ENCODE measurements at places on chromosomes 11 and 22.
A peak's percentile ranks its signal among the peaks of the same experiment; 100 is the strongest.

GRCh38 chr11:67303132-67303834 is at the start of gene SSH3:
SSH3 (plus strand) TSS chr11:67303530; CDS start chr11:67303626, 96 bp downstream.
- peak; percentile 18 for DNase-seq

GRCh38 chr22:43308836-43309235 is 34.3 kb downstream of the SCUBE1 start:
- DNase-seq: peak; percentile 43

DNA sequence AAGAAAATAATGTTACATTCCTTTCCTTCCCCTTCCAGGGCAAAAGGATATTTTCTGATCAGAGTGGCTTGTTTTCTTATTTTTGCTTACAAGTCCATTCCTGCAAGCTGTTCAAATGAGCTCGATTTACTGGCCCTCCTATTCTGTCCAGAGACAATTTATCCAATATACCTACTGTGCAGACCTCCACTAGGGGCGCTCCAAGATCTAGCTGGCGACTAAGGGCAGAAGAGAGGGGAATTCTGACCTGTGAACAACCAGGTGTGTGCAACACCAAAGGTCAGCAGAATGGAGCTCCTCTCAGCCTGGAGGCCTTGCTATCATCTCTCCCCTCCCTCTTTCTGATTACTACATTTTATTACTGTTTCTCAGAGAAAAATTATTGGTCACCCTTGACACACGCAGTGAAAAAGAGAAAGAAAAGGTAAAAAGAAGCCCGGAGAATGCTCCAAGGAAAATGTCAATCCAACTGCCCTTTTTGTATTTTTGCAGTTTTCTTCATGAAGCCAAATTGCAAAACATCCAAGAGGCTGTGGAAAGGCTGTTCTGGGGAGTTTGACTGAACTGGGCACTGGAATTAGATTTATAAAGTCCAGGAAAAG is 3.2 kb downstream of the SEZ6L start:
- peak; percentile 67 for DNase-seq

DNA sequence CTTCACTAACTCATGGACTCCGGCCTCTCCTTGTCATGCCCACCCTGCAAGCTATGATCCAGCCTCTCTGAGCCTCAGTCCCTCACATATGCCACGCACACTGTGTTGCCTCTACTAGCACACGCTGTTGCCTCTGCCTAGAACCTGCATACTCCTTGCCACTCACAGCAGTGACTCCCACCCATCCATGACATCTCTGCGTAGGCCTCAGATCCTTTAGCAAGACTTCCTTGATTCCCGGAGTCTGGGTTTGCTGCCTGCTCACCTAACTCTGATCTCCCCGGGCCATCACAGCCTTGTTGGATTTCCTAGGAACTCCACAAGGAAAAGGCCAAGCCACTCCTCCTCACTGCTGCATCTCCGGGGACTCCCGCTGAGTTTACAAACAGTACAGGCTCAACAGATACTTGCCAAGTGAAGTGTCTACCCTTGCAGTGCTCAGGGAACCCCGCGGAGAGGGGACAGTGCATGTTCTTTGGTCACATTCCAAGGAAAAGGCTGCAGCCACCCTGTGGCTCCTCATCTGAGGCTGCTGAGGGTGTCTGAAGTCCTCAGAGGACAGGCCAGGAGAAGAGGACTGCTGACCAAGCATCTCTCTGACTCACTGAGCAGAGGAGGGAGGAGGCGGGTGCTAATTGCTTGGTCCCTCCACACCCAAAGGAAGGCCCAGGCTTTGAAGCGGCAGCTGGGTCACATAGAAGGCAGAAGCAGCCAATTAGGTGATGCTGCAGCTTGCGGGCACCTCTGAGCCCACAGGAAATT is 42.4 kb upstream of the NAV2 start:
- DNase-seq: no peak

GRCh38 chr11:69438286-69438920 is 43.1 kb upstream of the LINC01488 start:
- no peak for DNase-seq

DNA sequence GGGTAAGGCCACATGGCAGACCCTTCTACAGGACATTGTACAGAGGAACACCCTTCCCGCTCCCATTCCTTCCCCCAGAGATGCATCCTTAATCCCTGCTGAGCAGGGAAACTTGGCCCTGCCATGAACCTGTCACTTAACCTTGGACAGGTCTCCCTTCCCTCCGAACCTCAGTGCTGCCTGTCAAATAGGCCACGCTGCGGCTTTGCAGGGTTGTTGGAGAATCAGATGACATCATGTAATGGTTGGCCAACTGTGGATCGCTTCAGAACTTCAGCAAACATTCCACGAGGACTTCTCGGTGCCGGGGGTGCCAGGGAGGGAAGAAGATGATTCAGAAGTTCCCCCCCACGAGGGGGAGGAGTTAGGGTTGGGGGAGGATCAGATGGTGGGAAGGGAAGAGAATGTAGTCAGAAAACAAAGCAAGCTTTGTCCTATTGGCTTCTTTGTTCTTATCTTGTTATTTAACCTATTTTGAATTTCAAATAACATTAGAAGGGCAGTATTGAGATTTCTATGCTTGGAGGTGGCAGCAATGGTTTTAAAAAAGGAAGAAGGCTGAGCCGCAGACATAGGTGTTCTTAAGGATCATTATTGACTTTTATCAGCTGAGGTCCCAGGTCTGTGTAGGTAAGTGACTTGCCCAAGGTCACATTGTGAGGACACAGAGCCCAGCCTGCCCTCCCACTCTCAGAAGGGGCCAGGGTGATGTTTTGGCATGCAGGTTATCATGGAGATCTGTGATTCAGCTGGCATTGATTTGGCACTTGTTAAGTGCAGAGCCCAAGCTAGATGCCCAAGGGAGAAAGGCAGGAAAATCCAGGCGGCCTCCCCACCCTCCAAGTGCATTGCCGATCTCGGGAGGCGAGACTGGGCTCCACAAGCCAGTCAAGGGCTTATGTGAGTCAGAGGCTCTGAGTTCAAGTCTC is 3.1 kb downstream of the CDC42EP1 start:
- no peak for DNase-seq

- no peak for DNase-seq
Observed at GRCh38 chr11:87223816-87224215, 186.1 kb downstream of the TMEM135 start.

GRCh38 chr22:30056015-30056414 is 24.2 kb upstream of the HORMAD2 start:
- DNase-seq: no peak

- DNase-seq: no peak
Observed at GRCh38 chr22:29799217-29799680, 32.1 kb downstream of the UQCR10 start.

DNA sequence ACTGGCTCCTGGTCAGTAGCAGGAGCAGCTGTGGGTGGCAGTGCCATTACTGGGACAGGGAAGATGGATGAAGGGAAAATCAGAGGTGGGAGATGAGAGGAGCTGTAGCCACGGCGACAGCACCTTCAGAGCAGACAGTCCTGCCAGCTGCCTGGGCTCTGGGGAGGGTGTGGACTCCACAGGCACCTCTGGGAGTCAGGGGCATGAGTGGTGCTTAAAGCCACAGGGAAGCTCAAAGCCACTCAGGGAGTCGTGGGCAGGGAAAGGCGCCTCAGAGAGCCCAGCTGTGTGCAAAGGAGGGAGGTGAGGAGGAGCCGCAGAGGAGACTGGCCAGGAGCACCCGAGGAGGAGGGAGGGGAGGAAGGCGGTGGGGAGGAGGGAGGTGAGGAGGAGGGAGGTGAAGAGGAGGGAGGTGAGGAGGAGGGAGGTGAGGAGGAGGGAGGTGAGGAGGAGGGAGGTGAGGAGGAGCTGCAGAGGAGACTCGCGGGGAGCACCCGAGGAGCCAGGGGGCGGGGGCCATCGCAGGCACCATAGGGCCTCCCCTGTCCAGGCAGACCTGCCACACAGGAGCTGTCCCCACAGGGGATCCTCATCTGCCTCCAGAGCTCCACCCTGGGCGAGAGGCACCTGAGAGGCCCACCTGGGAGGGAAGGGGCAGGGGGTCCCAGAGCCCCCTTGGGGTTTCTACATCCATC is 977.6 kb downstream of the BRD1 start:
- DNase-seq: no peak

DNA sequence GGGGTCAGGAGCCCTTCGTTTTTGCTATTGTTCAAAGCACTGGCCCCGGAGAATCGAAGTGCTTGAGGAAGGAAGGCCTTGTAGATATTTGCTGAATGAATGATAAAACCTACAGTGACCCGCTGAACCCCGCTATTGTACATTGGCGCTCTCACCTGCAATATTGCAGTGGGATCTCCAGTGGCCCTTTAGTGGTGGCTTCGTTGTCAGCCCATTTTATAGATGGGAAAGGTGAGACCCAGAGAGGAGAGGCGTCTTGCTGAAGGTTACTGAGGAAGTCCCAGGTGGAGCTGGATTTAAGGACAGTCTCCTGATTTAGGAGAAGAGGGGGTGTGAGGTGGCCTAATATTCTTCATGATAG is 1.2 kb downstream of the CDC42EP2 start:
- no peak for DNase-seq

- DNase-seq: no peak
Observed at GRCh38 chr11:11416502-11416901, 63.5 kb upstream of the CSNK2A3 start.

- DNase-seq: no peak
Observed at GRCh38 chr11:61129639-61130523, 27.6 kb downstream of the CD5 start.

DNA sequence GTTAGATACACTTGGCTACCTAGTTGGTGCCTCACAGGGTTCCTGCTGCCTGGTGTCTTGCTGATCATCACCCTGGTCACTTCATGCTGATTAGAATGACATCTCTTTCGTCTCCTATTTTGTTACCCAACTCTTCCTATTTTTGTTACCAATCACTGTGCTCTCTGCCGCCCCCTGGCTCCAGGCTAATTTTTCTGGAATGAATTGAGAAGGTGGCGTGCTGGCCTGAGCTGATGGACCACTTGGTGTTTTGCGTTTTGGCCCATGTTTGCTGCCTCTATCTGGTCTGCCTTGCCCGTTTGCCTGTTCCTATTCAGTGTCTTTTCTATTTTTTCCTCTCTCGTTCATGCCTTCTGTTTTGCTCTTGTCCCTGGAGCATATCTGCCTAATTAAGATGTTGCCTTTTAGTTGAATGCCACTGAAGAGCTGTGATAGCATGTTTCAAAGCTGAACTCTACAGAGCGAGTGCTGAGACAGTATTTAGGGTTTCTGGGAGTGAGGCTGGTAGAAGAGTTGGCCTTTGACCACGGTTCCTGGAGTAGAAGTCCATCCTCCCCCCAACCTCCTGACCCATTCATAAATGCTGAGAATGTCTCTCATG is 5.9 kb upstream of the ATF4 start:
- no peak for DNase-seq

GRCh38 chr11:19702620-19703019 is 10.0 kb upstream of the NAV2 start:
- no peak for DNase-seq

DNA sequence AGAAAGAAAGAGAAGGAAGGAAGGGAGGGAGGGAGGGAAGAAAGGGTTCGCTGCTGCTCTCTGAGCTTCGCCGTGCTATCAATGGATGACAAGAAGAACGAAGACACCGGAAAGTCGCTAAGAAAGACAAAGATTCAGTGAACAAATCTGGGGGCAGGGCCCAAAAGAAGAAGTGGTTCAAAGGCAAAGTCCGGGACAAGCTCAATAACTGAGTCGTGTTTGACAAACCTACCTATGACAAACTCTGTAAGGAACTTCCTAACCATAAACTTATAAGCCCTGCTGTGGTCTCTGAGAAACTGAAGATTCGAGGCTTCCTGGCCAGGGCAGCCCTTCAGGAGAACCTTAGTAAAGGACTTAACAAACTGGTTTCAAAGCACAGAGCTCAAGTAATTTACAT is 2.9 kb upstream of the TTLL1 start:
- no peak for DNase-seq

GRCh38 chr11:24226606-24227005 is 270.2 kb upstream of the LUZP2 start:
- DNase-seq: no peak

GRCh38 chr11:6855971-6856541 is 6.8 kb upstream of the OR10A2 start:
- DNase-seq: no peak

DNA sequence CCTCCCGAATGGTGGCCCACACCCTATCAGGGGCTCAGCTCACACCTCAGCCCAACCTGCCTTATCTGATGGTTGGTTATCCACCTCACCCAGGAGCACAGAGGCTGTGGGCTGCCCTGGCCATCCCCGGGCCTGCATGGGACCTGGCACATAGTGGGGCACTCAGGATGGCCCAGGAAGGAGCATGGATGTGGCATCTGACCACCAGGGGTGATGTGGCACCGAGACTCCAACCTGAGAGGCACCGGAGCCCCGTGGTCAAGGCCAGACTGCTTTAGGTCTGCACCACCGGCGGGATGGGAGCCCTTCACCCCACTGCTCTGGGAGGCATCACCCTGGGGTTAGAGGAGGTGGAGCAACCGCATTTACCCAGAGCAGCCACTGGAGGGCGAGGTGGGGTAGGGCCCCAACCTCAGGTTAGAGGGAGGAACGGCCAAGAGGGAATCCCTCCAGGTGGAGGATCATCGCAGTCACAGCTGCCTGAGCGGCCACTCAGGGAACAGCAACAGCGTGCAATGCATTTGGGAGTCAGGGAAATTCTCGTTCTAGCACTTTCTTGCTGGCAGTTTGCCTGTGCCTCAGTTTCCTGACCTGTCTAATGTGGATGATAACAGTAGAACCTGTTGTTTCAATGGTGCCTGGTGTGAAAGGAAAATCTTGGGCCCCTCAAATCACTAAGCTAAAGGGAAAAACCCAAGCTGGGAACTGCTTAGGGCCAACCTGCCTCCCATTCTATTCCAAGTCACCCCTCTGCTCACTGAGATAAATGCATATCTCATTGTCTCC is 52.9 kb upstream of the CARS1 start:
- peak; percentile 13 for DNase-seq

GRCh38 chr11:130112071-130112830 is 42.6 kb downstream of the APLP2 start:
- DNase-seq: no peak

DNA sequence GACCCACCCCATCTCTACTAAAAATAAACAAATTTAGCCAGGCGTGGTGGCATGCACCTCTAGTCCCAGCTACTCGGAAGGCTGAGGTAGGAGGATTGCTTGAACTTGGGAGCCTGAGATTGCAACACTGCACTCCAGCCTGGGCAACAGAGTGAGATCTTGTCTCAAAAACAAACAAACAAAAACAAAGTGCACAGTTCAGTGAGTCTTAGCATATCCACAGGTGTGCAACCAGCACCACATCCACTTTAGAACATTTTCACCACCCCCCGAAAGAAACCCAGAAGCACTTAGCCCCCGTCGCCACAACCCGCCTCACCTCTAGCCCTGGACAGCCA is 27.4 kb downstream of the MB start:
- DNase-seq: no peak

- DNase-seq: no peak
Observed at GRCh38 chr11:26777372-26777808, 55.5 kb upstream of the SLC5A12 start.

GRCh38 chr11:17649261-17649660 is 70.1 kb upstream of the MYOD1 start:
- no peak for DNase-seq

GRCh38 chr11:47391077-47391583 is 12.8 kb upstream of the SPI1 start:
- no peak for DNase-seq

- DNase-seq: no peak
Observed at GRCh38 chr11:134145715-134146114, 76.8 kb downstream of the JAM3 start.

- DNase-seq: no peak
Observed at GRCh38 chr22:36399472-36399778, 11.7 kb upstream of the MYH9 start.
